ENCODE measurements at places on chromosomes 12 and 14.

DNA sequence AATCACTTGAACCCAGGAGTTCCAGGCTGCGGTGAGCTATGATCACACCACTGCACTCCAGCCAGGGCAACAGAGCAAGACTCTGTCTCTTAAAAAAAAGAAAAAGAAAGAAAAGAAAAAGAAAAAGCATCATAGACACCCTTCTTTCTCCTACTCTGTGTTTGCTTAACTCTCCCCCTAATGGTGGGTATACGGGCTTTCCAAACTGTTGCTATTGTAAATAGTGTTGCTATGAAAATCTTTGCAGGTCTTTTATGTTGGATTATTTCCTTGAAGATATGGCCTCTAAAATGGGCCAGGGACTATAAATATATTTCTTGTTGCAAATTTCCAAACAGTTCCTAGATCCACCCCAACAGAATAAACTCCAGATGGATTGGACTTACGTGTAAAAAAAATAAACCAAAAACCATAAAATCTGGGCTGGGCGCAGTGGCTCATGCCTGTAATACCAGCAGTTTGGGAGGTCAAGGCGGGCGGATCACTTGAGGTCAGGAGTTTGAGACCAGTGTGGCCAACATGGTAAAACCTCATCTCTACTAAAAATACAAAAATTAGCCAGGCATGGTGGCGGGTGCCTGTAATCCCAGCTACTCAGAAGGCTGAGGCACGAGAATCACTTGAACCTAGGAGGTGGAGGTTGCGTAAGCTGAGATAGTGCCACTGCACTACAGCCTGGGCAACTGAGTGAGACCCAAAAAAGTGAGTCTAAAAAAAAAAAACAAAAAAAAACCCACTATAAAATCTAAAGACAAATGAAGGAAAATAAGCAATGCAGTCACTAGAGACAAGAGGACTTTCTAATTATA lies 25.9 kb downstream of the NFKBIA start:
- DNase-seq = no peak

GRCh38 chr12:104022786-104023185 lies 27.2 kb downstream of the GLT8D2 start:
- no peak for DNase-seq

- DNase-seq = no peak
Observed at GRCh38 chr12:26833743-26834490, 923 bp upstream of the ITPR2 start.

GRCh38 chr12:85693093-85693665 lies 143.0 kb downstream of the RASSF9 start:
- no peak for DNase-seq

- no peak for DNase-seq
Observed at GRCh38 chr12:129101404-129101803, 248.1 kb downstream of the GLT1D1 start.

- DNase-seq = no peak
Observed at GRCh38 chr12:111777345-111778045, 10.8 kb downstream of the ALDH2 start.

- peak; percentile 16 for DNase-seq
Observed at GRCh38 chr12:51395283-51396230, 4.4 kb upstream of the GALNT6 start.

- no peak for DNase-seq
Observed at GRCh38 chr14:50892255-50892654, 20.4 kb downstream of the ABHD12B start.

- DNase-seq = no peak
Observed at GRCh38 chr14:99691111-99691885, 7.2 kb downstream of the CYP46A1 start.

DNA sequence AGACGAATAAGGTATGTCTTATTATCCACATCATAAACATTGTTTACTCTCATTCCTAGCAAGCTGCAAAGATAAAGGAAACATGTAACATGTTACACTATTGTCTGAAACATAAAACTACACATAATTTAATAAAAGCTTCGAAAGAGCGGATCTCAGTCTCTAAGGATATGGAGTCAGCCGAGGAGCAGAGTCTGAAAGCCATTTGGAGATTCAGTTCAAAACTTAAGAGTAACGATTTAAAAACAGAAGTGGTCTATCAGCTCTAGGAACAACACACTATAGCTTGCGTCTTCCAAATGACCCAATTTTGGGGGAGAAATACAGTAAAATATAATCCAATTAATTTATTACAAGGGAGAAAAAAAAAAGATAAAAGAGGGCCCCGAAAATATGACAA lies 775 bp downstream of the NEMF start:
- no peak for DNase-seq

DNA sequence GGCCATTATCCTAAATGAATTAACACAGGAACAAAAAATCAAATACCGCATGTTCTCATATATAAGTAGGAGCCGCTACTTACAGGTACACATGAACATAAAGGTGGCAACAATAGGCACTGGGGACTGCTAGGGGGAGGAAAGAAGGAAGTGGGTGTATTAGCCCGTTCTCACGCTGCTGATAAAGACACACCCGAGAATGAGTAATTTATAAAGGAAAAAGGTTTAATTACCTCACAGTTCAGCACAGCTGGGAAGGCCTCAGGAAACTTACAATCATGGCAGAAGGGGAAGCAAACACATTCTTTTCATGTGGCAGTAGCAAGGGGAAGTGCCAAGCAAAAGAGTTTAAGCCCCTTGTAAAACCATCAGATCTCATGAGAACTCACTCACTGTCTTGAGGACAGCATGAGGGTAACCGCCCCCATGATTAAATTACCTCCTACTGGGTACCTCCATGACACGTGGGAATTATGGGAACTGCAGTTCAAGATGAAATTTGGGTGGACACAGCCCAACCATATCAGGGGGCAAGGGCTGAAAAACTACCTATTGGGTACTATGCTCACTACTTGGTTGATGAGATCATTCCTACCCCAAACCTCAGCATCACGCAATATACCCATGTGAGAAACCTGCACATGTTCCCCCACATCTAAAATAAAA lies 16.4 kb upstream of the MIA2 start:
- DNase-seq = no peak

GRCh38 chr14:27096091-27096490 lies 498.3 kb upstream of the NOVA1 start:
- no peak for DNase-seq

GRCh38 chr14:64502887-64503433 lies 678 bp downstream of the ZBTB25 start:
- DNase-seq = no peak

GRCh38 chr12:132467511-132467910 lies 22.4 kb upstream of the FBRSL1 start:
- DNase-seq = no peak

DNA sequence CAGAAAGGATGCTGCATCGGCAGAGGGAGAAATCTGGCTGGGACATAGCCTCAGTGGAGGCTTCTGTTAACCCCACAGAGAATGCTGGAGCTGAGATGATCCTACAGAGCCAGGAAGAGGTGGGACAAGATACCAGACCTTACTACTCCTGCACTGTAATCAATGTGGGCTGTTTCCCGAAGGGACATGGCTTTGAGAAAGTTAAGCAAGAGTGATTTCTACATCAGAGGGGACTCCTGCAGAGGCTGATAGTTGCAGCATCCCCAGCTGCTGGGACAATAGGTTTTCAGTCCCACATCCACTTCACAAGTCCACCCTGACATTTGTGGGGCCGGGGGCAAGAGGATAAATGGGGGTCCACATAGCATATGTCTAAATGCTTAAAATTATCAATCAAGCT lies 22.5 kb upstream of the CMKLR1 start:
- DNase-seq = no peak

- peak; percentile 49 for DNase-seq
Observed at GRCh38 chr14:20609215-20610001, 18.2 kb upstream of the RNASE12 start.

DNA sequence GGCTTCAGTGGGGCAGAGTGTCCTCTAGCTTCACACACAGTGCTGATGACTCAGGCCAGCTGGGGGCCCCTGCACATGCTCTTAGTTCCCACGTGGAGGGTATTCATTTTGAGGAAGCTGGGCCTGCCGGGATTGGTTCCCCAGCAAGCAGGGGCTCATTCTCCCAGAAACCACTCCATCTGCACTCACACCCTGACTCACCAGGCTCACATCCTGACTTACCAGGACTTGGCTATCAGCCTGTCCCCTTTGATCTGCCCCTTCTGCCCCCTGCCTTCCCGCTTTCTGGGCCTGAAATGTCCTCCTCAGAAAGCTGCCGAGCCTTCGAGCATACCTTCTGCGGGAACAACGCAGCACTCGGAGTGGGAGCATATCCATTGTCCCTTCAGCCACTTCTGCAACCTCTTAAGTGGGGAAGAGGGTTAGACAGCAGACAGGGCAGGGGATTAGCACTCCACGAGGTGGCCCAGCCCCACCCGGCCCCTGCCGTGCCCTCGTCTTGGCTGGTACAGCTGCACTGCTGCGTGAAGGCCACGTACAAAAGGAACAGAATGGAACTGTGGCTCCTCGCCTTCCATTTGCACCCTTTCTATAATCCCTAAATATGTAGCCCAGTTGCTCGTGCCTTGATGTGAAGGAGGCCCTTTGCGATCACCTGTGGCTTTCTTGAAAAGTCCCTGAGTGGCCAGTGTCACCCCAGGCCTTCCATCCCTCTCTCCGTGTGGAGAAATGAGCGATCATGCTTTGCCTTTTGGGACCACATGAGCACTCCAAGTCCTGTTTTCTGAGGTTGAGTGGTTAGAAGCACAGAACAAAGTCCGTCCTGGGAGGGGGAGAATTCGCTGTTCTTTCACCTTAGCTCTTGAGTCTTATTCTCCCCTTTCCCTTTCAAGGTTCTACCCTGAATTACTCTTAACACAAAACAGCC lies 26.1 kb downstream of the TPCN1 start:
- DNase-seq = no peak

DNA sequence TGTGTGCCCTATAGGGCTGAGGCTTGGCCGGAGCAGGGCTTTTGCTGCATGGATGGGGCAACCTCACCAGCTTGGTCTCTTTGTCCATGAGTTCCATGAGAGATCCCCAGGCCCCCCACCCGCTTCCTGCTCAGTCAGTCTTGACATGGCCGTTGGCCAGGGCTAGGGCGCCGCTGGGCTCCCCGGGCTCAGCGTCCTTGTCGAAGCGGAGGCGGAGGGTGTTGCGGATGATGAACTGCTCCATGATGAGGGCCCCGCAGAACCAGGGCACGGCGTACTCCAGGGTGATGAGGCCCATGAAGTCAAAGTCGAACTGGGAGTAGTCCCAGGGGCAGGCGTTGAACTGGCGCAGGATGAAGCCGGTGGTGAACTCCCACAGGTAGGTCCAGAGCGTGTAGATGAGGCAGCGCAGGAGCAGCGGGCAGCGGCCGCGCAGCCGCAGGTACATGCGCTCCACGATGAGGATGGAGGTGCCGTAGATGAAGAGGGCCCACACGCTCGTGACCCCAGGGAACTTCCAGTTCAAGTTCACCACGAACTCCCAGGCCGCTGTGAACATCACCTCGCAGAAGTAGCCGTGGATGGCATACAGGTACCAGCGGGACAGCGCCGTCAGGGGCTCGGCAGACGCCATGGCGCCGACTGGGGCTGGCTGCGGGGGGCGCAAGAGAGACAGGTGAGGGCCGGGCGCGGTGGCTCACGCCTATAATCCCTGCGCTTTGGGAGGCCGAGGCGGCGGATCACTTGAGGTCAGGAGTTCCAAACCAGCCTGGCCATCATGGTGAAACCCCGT lies 15.0 kb downstream of the TMEM229B start:
- no peak for DNase-seq

GRCh38 chr12:130428116-130428515 lies 90.4 kb downstream of the PIWIL1 start:
- DNase-seq = no peak

DNA sequence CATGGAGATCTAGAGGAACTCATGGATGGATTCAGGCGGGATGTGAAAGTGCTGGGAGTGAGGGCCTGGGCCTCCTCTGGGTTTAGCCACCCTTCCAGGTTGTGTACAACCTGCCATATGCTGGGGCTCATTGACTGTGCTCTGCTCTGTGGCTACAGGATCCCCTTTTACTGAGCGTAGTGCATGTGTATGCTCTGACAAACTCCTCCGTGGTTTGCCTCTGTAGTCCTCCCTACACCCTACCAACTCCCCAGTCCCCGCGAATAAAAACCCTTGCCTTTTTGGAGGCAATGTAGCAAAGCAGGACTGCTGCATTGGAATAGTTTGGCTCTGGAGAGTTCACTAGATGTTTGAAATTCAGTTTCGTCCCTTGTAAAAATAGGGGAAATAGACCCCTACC lies 17.4 kb downstream of the JDP2 start:
- no peak for DNase-seq

DNA sequence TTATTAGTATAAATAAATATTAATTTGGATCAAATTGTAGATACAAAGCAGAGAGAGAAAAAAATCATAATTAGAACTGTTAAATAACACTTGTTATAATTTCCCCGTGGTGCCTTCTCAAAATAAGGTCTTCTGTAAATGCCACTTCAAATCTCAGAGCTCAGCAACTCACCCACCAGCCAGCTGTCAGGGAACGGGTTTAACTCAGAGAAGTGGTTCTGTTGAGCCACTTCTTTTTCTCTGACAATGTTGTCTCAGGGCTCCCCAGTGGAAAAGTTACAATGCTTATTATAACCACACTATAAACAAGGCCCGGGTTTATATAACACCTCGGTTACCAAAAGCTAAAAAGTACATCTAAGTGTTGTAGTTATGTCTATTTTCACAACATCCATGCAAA lies 452.6 kb downstream of the GLT1D1 start:
- no peak for DNase-seq

- DNase-seq = peak; percentile 38
Observed at GRCh38 chr14:22900081-22900799, 17.2 kb downstream of the REM2 start.

- no peak for DNase-seq
Observed at GRCh38 chr12:120397824-120398540, 29.0 kb upstream of the MSI1 start.

- DNase-seq = no peak
Observed at GRCh38 chr14:69615496-69616407, 4.4 kb downstream of the SUSD6 start.

DNA sequence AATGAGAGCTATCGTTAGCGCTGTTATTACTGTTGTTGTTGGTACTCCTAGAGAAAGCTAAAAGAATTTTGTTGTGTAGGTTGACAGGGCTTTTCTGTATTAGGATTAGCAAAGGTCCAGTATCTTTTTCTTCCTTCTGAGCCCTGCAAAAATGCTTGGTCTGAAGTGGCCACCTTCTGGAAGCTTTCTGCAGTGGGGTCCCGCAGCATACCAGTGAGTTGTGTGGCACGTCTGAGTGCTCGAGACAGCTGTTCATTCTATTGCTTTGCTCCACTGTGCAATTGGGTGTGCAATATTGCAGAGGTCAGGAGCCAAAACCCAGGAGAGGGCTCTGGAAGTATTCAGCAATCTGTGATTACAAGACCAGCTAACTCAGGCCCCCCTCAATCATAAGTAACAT lies 57.1 kb downstream of the CCDC60 start:
- DNase-seq = no peak

- no peak for DNase-seq
Observed at GRCh38 chr14:99522934-99523703, 41.9 kb downstream of the CCNK start.

- DNase-seq = no peak
Observed at GRCh38 chr14:104139460-104140212, 1.2 kb downstream of the KIF26A start.
